Right ventricle myocardium inferior (tissue), 1 donor: ENCODE measurements at places on chromosomes 2 and 18. TPM values are rescaled to one million over a fixed set of nuclear protein-coding genes. Genes with fewer than 3 reads are reported as not detected.

The AAK1 gene
- 76.2 TPM for total RNA-seq

The NMS gene
- not detected for total RNA-seq

DNA sequence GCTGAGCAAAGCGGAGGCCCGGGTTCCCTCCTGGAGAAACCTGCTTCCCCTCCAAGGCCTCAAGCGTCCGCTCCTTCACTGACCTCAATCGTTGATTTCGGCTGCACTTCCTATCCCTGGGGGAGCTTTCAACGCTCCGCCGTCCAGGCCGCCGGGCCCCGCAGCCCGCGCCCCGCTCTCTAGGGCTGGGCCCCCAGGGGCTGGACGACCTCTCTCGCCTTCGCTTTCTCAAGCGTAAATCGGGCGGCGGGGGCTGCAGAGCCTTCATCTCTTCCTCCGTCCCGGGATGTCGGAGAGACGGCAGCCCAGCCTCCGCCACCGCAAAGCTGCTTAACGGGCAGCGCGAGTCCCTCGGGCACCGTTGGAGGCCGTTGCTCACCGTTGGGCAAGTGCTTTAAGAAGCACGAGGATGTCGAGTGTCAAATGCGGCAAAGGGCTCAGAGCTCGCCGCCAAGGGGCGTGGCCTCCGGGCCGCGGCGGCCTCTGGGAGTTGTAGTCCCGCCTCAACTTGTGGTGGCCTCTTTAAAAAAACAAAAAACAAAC, 8.5 kb downstream of the HES6 start:
- peak; percentile 92 for DNase-seq

- DNase-seq: no peak
Measured at GRCh38 chr2:132387126-132387525, 29.5 kb upstream of the GPR39 start.

GRCh38 chr2:23803965-23804542, 122.9 kb downstream of the ATAD2B start:
- DNase-seq: peak; percentile 65
